ENCODE measurements at places on chromosomes 13 and 19.

DNA sequence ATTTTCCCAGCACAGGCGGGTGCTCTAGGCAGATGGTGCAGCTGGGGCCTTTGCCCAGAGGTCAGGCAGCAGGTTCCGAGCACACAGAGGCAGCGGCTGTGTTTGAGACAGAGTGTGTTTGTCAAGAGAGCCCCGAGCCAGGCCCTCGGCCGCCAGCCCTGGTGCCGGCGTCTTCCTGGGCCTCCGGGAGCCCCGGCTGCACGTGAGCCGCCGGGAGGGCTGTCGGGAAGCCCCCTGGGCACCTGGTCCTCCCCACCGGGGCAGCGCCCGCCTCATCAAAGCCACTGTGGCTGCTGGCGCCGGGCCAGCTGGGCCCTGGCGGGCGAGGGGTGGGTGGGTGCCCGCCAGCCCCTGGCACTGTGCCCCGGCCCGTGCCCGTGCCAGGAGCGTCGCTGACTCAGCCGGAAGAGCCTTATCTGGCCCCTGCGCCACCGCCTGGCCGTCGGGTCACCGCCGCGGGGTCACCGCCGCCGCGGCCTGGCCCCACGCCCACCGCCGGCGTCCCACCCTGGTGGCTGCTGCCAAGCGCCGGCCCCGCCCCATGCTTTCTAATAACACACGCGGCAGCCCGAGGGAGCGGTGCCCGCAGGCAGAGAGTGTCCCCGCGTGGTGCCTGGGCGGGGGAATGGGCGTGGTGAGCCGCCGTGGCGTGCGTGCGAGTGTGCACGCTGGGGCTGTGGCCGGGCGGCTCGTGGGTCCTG lies 14.9 kb downstream of the ARID3A start:
- H3K27ac ChIP-seq: peak overlapping the region; percentile 43
- H3K4me3 ChIP-seq: no peak overlapping the region
- H3K27me3 ChIP-seq: no peaks in the 10 kb centered on the region
- peak; percentile 57 for DNase-seq
- H3K36me3 ChIP-seq: peaks cover 51% of the 10 kb centered on the region

DNA sequence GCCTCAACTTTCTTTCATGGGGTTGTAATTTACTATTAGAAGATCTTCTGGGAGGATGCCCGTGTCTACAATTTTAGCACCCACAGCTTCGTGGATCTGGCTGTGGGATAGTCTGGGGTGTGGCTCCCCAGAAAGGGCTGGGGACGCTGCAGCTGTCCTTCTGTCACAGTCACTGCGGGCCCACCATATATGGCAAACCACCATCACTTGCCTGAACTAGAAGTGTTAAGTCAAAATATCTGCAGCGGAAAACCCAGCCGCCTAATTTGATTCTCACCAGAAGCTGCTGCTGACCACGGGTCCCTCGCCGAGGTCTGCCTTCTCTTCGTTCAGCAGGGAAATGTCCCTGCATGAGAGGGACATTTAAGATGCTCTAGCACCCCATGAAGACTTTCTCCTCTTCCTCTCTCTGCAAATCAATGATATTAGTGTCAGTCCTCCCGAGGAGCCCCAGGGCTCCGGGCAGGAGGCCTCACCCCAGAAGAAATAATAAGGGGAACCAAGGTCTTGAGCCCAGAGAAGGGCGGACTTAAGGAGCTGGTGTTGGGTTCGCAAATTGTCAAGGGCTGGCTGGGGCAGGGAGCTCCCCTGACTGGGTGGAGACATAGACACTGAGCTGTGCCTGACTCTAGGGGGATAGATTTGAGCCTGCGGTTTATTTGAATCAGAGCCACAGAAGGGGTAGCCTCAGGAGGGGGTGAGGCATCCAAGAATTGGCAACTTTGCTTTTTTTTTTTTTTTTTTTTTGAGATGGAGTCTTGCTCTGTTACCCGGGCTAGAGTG lies 3.0 kb upstream of the MATK start:
- H3K27ac ChIP-seq: no peak overlapping the region
- no peaks in the 10 kb centered on the region for H3K4me1 ChIP-seq
- no peak overlapping the region for H3K4me3 ChIP-seq
- H3K36me3 ChIP-seq: no peaks in the 10 kb centered on the region
- DNase-seq: no peak

GRCh38 chr19:39768786-39769185 lies 9.9 kb upstream of the LEUTX start:
- no peaks in the 10 kb centered on the region for H3K4me1 ChIP-seq
- no peak overlapping the region for H3K27ac ChIP-seq
- no peaks in the 10 kb centered on the region for H3K36me3 ChIP-seq
- no peaks in the 10 kb centered on the region for H3K27me3 ChIP-seq
- DNase-seq: no peak

DNA sequence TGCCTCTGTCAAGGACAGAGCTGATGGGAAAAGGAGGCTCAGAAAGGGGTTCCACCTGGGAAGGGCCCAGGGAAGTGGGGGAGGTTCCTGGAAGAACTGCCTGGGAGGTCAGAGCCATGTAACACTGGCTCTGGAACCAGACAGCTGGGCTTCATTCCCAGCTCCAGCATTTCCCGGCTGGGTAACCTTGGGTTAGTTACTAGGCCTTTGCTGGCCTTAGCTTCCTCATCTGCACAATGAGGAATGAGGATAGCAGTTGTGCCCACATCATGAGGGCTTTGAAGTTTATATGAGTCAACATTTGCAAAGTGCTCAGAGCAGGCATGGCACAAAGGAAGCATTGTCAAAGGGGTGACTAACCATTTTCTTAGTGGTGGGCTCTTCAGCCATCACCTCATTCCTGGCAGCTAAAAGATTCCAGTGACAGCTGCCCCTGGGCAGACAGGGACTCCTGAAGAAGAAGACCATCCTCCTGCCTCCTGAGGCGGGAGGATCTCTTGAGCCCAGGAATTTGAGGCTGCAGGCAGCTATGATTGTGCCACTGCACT lies 1.7 kb upstream of the DNAJB1 start:
- H3K4me3 ChIP-seq: no peak overlapping the region
- peak; percentile 88 for DNase-seq
- peaks cover 19% of the 10 kb centered on the region for H3K36me3 ChIP-seq
- no peaks in the 10 kb centered on the region for H3K27me3 ChIP-seq
- H3K27ac ChIP-seq: peak overlapping the region; percentile 64

DNA sequence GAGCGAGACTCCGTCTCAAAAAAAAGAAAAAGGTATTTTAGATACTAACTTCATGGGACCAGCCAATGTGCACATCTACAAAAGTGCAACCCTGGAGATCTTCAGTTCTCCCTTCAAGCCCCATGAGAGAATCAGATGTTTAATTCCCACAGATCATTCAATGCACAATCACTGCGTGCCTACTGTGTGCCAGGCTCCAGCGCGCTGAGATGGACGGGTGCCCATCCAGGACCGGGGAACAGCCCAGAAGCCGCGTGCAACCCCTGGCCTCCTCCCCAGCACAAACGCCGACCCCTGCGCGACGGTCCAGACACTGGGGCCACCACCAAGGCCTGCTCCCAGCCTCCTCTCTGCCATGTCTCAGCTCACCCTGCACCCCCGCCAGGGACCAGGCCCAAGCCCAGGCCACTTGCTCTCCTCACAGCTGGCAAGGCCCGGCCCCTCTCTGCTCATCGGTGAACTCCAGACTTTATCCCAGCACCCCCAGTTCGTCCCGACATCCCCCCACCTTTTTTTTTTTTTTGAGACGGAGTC lies 5.3 kb downstream of the BTBD2 start:
- peaks cover 10% of the 10 kb centered on the region for H3K4me1 ChIP-seq
- H3K27ac ChIP-seq: no peak overlapping the region
- peaks cover 7% of the 10 kb centered on the region for H3K36me3 ChIP-seq
- no peak overlapping the region for H3K4me3 ChIP-seq
- DNase-seq: no peak
- H3K27me3 ChIP-seq: no peaks in the 10 kb centered on the region

- peaks cover 2% of the 10 kb centered on the region for H3K4me1 ChIP-seq
- H3K4me3 ChIP-seq: no peak overlapping the region
- no peaks in the 10 kb centered on the region for H3K36me3 ChIP-seq
- no peak for DNase-seq
Observed at GRCh38 chr13:28609381-28609780, 49.5 kb upstream of the POMP start.

DNA sequence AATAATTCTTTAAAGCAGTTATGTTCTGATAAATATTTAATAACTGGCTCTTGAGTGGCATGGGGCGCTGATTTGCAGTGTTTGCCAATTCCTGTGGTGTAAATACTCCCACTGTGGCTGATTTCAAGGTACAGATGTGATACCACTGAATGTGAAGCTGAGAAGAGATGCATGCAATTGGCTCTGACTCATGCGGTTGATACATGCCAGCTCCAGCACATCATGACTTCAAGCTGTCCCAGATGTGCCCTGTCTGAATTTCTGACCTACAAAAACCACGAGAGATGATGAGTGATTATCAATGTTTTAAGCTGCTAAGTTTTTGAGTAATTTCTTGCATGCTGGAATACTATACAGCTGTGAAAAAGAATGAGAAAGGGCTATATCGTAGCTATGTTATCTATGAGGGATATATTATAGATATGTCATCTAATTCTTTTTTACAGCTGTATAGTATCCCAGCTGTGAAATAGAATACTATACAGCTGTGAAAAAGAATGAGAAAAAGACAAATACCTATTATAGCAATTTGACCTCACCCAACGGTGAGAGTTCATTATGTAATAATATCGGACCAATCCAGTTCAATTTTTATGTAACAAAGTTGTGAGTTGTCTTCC lies 7.6 kb upstream of the ACSBG2 start:
- H3K36me3 ChIP-seq: no peaks in the 10 kb centered on the region
- H3K27me3 ChIP-seq: no peaks in the 10 kb centered on the region
- no peaks in the 10 kb centered on the region for H3K4me1 ChIP-seq
- no peak overlapping the region for H3K27ac ChIP-seq
- DNase-seq: peak; percentile 43
- no peak overlapping the region for H3K4me3 ChIP-seq
